AG09319 (cell line): ENCODE measurements at places on chromosomes 2 and 18.

- DNase-seq: no peak
Measured at GRCh38 chr2:187403568-187404260, 44.3 kb downstream of the CALCRL start.

- DNase-seq: no peak
Measured at GRCh38 chr2:151113318-151113717, 148.3 kb downstream of the RBM43 start.

DNA sequence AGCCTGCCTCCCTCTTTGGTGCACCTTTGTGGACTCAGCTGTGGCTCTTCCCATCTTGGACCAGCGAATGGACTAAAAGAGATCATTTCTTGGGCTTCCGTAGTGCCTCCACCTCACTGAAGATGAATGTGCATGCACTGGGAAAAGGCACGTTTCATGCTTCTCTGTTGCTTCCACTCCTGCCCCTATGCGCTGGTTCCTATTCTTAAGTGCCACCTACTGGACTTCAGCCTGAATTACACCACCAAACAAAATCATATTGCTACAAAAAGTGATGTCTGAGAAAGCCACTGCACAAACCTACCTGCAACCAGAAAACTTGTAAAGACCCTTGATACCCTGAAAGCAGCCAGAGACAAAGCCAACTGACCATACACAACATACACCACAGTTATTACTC, 695.6 kb downstream of the TSN start:
- no peak for DNase-seq

GRCh38 chr2:96528700-96529375, 7.7 kb upstream of the ARID5A start:
- DNase-seq: no peak

- DNase-seq: no peak
Measured at GRCh38 chr2:67374949-67375348, 22.2 kb upstream of the ETAA1 start.

DNA sequence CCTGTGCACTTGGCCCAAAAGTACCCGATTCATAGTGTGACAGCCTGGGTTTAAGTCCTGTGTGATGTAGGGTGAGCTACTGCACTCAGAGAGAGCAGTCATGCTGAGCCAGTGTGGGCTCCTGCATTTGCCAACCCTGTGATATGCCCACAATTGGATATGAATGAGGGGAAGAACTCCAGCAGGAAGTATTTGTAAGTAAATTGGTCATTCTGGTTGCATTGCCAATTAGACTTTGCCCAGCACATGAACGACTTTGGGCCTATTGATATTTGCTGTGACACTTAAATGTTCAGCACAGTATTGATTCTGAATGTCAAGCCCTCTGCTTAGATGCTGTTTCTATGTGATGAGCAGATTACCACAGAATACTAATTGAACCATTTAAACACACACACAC, 570.9 kb downstream of the PIK3C3 start:
- no peak for DNase-seq

- no peak for DNase-seq
Measured at GRCh38 chr2:138087751-138088593, 123.7 kb downstream of the HNMT start.

DNA sequence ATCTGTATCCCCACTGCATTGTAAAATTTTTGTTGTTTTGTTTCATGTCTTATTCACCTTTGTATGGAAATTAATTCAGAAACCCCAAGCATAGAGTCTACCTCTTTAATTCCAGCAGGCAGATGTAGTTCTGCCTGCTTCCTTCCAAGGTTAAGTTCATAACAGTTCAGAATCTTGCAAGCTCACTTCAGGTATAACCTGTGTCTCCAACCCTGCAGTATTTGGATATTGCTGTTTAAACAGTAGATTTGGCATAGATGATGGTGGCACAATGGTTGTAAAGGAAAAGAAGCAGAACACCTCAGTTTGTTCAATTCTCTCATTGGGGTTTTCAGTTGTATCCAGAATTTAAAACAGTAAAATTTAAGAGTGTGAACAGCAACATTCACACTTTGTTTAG, 21.2 kb downstream of the SULT1C2 start:
- DNase-seq: no peak

DNA sequence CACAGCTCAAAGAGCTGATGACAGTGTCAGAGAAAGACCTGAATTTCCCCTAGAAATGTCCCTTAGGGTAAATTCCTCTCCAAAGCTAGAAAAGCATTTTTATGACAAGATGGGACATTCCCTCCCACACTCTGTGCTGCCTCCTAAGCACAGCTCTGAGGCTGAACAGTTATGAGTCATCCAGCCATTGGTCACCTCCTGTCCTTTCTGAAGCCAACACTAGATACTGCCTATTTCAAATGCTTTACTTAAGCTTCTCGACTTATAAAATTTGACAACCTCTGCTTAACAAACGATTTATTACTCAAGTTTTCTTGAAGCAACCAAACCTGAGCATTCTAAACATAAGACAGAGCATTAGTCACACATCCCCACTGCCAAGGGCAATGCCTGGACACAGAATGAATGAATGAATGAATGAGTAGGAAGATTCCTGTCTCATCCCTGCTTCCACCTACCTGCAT, 35.4 kb downstream of the B4GALT6 start:
- no peak for DNase-seq

- DNase-seq: no peak
Measured at GRCh38 chr2:3356799-3357198, 20.8 kb downstream of the EIPR1 start.
